ENCODE measurements at places on chromosomes 13 and 19. TPM values are rescaled to one million over a fixed set of nuclear protein-coding genes. Genes with fewer than 3 reads are reported as not detected.

Gene CYP2A6
- total RNA-seq: not detected

GRCh38 chr19:8461891-8462290 lies 17.1 kb downstream of the HNRNPM start:
- no peak for DNase-seq

DNA sequence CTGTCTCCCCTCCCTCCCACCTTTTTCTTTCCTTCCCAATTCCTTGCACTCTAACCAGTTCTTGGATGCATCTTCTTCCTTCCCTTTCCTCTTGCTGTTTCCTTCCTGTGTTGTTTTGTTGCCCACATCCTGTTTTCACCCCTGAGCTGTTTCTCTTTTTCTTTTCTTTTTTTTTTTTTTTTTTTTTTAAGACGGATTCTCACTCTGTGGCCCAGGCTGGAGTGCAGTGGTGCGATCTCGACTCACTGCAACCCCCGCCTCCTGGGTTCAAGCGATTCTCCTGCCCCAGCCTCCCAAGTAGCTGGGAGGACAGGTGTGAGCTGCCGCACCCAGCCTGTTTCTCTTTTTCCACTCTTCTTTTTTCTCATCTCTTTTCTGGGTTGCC lies 6.9 kb downstream of the MYADM start:
- no peak for DNase-seq

DNA sequence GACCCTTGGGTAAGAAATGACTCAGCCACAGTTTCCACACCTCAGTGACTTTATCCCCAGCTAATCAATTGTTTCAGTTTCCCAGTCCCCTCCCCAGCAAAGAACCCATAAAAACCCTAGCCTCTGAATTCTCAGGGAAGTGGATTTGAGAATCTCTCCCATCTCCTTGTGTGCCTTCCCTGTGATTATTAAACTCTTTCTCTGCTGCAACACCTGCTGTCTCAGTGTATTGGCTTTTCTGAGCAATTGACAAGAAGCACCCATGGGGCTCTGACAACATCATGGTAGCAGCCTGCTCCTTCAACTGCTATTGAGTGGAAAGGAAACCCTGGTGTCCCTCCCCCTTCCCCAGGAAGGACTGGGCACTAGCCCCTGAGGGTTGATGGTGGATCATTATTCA lies 73.7 kb downstream of the UQCRFS1 start:
- DNase-seq: no peak

GRCh38 chr13:113880651-113881611 lies 17.1 kb upstream of the GAS6 start:
- DNase-seq: peak; percentile 57

DNA sequence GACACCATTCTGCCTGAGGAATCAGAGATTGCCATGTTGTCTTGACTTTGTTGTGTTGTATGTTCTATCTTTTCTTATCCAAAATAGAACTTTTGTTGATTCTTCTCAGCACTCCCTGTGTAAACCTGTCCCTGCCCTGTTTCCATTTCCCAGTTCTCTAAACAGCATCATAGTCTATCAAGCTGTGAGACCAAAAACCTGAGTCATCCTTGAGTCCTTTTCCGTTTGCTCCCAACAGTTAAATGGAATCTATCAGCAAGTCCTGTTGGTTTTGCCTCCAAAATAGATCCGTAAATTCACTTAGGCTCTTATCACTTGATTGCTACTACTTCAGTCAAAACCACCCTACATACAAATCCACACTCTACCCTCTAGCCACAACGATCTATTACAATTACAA lies 667.1 kb downstream of the PCDH9 start:
- no peak for DNase-seq

GRCh38 chr19:16607819-16608218 lies 20.2 kb downstream of the MED26 start:
- DNase-seq: no peak

DNA sequence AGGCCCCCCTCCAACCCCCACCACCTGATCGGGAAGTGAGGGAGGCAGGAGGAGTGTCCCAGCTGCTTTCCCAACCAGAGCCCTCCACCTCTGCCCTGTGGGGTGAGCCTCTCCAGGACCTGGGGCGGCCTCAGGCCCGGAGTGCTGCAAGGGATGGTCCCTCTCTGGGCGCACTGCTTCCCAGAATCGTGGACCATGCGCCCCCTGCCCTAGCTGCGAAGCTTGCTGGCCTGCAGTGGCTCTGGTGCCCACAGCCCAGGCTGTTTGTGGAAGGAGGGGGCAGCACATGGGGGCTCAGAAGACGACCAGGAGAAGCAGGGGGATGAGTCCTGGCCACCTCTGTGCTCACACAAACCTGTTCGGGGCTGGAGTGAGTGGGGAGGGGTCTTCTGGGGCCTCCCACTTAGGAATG lies 33.6 kb downstream of the CEBPG start:
- no peak for DNase-seq

GRCh38 chr19:46283771-46284170 lies 13.1 kb upstream of the HIF3A start:
- no peak for DNase-seq

GRCh38 chr19:535017-535835 lies 3.7 kb downstream of the CDC34 start:
- DNase-seq: peak; percentile 25

Measured in myocyte (in vitro differentiated cells).